ENCODE measurements at places on chromosomes 2 and 18.

DNA sequence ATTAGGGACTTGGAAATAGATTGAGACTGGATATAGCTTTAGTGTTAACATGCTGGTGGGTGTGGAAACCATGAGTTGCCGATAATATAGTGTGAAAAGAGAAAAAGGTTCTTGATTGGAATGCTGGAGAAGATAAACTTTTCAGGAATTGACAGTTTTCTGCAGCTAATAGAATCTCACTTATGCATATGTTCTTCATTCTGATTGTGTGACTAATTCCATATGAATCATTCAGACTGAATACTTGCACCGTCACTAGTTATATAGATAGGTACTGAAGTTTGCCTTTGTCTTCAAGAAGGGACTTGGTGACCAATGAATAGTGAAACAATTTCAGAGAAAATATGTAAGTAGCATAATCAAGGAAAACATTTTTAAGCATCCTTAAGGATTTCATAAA, 225.7 kb upstream of the FOSL2 start:
- no peaks in the 10 kb centered on the region for H3K4me1 ChIP-seq
- no peaks in the 10 kb centered on the region for H3K27me3 ChIP-seq
- DNase-seq: no peak
- no peak overlapping the region for H3K27ac ChIP-seq
- H3K4me3 ChIP-seq: no peak overlapping the region
- no peaks in the 10 kb centered on the region for H3K36me3 ChIP-seq

GRCh38 chr2:9113916-9114315, 92.7 kb upstream of the ASAP2 start:
- no peak overlapping the region for H3K27ac ChIP-seq
- no peaks in the 10 kb centered on the region for H3K36me3 ChIP-seq
- DNase-seq: no peak

DNA sequence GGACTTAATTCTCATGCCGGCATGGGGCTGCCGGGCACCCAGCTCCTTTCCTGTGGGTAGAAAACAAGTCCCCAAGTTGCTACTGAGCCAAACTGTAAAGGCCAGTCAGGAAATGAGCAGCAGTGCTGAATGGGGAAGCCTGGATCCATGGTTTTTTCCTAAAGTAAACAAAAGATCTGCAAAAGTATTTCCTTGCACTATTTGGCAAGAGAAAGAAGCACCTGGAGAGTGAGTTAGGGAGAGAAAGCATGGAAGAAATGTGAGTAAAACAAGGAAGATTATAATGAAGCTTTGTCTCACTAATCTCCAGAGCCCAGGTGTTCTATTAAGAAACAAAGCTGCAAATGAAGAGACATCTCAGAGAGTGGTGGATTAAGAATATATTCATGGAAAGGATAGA, 117.6 kb downstream of the METTL8 start:
- H3K4me1 ChIP-seq: 0 out of 3 replicates have a peak, but pooled peaks cover 2% of the 10 kb centered on the region
- no peak overlapping the region for H3K4me3 ChIP-seq
- H3K36me3 ChIP-seq: peaks cover 7% of the 10 kb centered on the region

DNA sequence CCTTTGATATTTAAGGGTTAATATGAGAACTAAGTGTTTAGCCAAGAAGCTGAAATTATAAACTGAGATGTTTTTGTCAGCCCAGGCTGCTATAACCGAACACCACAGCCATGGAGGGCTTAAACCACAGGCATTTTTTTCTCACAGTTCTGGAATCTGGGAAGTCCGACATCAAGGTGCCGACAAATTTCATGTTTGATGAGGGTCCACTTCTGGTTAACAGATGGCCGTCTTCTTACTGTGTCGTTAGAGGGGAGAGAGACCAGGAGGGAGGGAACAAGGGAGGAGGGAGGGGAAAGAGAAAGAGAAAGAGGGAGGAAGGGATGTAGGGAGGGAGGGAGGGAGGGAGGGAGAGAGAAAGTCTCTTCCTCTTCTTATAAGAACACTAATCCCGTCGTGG, 6.5 kb upstream of the CNDP2 start:
- H3K36me3 ChIP-seq: no peaks in the 10 kb centered on the region
- no peak overlapping the region for H3K4me3 ChIP-seq
- H3K27ac ChIP-seq: no peak overlapping the region
- peaks cover 12% of the 10 kb centered on the region for H3K4me1 ChIP-seq

DNA sequence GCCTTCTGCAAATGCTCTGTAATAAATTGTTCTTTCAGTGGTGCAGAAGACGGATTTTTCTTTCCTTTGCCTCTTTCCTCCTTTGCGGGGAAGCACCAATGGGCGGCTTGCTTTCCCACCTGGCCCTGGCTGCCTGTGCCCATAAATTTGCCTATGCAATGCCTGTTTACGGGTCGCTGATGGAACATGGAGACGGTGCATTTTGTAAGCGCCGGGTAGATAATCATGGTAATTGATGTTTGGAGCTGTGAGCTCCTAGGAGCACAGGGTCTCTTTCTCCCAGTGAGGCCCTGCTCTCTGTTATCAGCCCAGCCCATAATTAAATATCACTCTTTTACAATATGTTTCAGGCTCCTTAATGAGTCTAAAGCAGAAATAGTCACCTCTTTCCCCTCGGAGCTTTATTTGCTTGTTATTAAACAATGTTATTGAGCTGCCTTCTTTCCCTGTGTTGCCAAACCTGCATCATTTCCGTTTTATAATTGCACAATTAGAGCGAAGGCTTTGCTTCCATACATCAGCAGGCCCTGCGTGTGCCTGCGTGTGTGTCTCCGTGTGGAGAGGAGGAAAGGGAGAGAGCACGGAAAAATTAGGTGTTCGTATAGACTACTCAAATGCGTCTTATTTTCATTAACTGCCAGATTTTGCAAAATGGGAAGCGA, 437.4 kb upstream of the POU3F3 start:
- H3K27ac ChIP-seq: no peak overlapping the region
- no peak overlapping the region for H3K4me3 ChIP-seq
- no peaks in the 10 kb centered on the region for H3K36me3 ChIP-seq
- no peaks in the 10 kb centered on the region for H3K4me1 ChIP-seq
- H3K27me3 ChIP-seq: no peaks in the 10 kb centered on the region
- no peak for DNase-seq

Measured in K562 (cell line).